ENCODE measurements at places on chromosomes 11 and 22.

DNA sequence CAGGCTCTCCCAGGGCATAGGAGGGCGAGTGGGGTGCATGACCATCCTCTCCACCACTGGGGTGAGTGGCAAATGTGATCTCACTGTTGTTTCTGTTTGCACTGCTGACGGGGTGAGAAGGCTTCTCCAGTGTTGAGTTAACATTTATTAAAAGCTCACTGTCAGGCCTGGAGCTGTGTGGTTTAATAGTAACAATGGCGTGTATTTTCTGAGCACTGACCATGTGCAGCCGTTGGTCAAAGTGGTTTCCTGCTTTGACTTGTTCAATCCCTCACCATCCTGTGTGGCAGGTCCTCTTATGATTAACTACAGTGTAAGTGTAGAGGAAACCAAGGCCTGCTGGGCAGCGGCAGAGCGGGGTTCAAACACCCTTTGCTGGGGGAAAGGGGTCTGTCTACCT lies 4.4 kb downstream of the A4GALT start:
- no peak for DNase-seq

DNA sequence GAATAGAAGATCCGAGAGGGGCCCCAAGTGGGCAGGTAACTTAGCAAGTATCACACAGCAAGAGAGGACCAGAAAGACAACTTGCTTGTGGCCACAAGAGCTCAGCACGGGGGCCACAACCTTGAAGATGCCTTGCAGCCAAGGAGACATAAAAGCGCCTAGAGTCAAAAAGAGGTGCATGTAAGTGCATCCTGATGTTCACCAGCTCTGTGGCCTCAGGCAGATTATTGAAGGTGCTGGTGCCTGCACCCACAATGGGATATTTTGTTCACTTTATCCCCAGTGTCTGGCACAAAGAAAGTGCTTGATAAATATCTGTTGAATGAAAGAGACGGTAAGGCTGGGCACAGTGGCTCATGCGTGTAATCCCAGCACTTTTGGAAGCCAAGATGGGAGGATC lies 106.0 kb upstream of the ASPHD2 start:
- DNase-seq = no peak

DNA sequence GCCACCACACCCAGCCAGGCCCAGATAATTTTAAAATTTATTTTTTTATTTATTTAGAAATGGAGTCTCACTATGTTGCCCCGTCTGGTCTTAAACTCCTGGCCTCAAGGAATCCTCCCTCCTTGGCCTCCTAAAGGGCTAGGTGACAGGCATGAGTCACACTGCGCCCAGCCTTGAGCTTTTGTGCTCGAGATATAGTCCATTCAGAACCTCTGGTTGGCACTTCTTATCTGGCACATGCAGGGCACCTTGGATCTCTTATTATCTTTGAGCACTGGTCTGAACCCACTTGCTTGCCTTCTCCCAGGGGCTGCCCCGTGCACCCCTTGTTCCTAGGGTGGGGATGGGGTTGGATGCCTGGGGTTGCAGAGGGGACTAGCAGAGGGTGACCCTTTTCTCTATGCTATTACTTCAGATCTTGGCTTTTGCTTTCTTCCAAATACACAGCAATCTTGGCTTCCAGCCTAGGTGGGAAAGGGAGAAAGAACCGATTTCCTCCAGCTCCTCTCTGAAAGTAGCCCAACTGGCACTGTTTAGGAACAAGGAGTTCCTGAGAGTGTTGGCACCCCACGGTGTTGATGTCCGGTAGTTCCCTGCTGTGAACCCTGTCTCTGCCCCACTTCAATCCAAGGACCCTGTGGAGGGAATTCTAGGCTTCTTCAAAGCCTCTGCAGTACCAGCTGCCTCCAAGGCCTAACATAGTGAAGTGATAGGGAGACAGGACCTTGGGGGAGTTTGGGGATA lies 1.3 kb upstream of the SLC3A2 start:
- DNase-seq = no peak

DNA sequence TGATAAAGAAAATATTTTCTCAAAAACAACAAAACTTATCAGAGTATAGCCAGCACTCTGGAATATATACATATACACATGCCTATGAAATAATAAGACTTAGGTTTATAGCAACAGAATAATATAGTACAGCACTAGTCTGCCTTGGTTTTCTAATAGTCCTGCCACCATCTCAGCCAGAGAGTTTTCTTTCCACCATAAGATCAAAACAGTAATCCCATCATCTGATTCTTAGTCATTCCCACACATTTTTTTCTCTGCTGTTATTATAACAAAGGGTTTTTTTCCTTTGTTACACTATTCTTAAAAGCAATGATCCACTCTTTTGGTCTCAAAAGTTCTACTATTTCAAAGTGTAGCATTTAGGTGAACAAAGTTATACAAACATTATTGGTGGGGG lies 15.1 kb downstream of the MTMR2 start:
- no peak for DNase-seq

DNA sequence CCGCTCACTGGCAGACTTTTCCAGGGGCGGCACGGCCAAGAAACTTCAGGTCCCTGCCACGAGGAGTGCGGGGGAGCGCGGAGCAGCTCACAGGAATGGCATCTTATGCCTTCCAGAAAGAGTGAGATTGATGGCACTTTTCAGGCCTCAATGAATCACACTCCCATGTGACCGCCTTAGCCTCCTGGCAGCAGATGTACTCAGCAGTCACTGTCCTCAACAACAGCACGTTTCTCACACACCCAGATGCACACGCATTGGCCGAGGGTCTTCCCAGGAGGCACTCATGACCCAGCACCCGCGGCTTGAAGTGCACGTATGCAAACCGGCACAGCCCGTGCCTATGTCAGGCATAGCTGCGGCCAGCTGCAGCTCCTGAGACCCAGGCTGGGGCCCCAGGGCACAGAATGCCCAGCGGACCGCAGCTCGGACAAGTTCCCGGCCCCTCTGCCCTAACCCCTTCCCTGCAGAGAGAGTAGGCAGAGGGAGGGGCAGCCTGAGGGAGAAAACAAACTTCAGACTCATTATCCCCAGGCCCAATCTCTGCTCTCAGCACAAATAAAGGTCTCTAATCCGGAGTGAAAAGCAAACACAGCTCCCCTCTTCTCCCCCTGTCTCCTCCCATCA lies 48.3 kb downstream of the RPUSD4 start:
- DNase-seq = no peak

- no peak for DNase-seq
Observed at GRCh38 chr11:126512251-126512650, 156.8 kb downstream of the ST3GAL4 start.

GRCh38 chr11:60974726-60975125 lies 3.2 kb downstream of the CD6 start:
- DNase-seq = no peak

GRCh38 chr11:19374151-19374569 lies 133.4 kb upstream of the E2F8 start:
- no peak for DNase-seq

Data from stimulated activated CD4-positive, alpha-beta T cell treated with anti-CD3 and anti-CD28 coated beads, Interleukin-1b, Interleukin-23, amount 100 ng/mL, for 1 hour (primary cell).